Stimulated activated CD4-positive, alpha-beta T cell treated with anti-CD3 and anti-CD28 coated beads, Interleukin-15, amount 100 ng/mL, for 1 hour (primary cell): ENCODE measurements at places on chromosomes 6 and 20.
A peak's percentile ranks its signal among the peaks of the same experiment; 100 is the strongest.

GRCh38 chr6:160810238-160810637 is 108.2 kb downstream of the PLG start:
- DNase-seq: no peak

DNA sequence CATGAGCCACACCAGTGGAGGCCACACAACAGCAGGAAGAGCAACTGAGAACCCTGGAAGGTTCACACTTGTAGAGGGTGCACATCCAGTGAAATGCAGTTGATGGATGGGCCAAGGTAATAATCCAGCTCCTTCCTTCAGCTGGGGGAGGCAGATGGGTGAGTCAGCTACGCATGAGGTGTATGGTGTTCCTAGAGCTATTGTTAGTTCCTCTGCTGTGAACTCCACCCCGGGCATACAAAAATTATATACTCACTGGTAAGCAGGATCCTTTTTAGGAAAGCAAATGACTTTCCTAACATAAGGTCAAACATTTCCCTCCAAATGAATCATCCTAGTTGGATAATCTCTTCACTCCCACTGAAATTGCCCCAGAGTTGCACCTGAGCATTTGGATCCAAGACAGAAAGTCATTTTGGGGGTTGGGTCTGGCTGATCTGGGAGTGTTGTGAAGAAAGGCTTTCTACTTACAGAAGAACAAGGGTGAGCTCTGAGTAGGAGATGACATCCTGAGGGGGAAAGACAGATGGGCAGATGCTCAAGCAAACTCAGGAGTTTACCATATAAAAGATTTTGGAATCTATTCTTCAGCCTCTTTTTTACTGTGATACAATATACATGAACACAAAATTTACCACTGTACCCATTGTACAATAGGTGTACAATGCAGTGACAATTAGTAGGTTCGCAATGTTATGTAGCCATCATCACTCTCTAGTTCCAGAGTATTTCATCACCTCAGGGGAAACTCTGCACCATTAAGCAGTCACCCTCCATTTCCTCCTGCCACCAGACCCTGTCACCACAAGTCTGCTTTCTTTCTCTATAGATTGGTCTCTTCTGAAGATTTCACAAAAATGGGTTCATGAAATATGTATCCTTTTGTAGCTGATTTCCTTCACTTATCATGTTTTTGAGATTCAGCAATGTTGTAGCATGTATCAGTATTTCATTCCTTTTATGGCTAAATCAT is 11.1 kb downstream of the HLA-F start:
- DNase-seq: no peak

GRCh38 chr6:106509420-106510089 is 119.7 kb downstream of the RTN4IP1 start:
- no peak for DNase-seq

DNA sequence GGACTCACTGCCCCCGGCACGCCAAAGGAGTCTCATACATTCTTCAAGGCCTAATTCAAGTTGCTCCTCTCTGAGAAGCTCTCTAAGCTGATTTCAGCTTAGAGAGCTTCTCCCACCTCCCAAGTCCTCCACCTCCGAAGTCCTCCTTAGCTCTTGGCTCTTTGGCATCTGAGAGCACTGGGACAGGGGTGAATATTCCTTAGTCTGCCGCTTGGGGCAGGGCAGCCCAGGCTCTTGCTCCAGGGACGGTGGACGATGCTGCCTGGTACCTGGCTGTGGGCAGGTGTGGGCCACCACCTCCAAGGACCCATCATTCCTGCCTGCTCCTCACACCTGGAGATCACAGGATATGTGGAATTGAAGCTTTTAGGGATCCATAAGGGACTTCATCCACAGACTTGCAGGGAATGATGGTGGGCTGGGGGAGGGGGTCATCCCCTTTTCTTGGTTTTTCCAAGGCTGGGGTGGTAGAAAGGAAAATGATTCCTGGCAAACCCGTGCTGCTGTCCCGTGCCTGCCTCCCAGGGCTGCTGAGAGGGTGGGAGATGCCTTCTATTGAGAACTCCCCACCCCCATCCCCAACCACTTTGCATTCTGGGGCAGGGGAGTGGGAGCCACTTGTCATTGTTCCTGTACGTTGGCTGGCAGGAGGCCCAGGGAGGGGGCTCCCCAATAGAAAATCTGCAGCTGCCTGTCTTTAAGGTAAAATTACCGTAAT is 57.4 kb downstream of the ARHGAP40 start:
- DNase-seq: no peak

- no peak for DNase-seq
Measured at GRCh38 chr20:13545790-13546189, 92.9 kb downstream of the TASP1 start.

GRCh38 chr6:2763345-2763841 is 1.8 kb upstream of the WRNIP1 start:
- no peak for DNase-seq

DNA sequence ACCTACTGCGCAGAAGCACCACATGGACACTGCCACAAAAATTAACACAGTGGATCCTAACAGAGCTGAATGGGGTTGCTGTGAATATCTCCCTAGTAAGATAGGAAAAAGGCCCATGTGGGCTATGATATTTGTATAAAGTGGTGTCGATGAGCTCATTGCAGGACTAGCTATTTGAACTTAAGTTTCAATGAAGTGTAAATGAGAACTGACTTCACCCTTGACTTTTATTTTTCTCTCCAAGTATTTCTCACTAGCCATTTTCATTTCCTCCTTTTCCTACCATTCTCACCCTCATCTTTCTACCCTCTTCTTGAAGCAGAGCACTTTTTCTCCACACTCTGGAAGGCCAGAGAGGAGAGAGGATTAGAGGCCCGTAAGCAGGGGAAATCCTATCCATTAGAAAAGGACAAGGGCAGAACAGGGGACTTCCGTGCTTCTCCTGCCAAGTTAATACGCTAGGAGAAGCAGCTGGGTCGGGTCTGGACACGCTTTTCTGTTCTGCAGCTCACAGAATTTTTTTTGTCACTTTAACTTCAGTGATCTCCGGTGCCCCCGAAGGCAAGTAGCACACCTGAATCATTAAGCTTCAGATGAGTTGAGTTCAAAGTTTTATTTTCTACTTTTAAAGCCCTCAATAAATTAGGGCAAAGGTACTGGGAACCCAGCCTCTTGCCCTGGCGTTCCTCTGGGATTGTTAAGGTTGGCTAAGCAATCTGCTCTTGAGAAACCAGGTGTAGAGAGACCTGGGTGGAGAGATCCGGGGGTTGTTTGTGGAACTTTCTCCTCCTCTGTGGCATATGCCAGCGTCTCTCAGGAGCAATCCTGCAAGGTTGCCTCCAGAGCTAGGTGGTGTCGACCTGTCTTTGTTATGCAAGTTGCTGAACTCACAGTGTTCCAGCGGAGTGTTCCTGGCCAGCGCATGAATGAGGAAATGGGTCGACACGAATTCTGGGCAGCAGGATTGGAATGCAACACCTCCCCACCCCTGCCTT is 56.2 kb upstream of the ARID1B start:
- DNase-seq: no peak

- DNase-seq: peak; percentile 26
Measured at GRCh38 chr20:38806855-38807655, 1.6 kb downstream of the PPP1R16B start.

DNA sequence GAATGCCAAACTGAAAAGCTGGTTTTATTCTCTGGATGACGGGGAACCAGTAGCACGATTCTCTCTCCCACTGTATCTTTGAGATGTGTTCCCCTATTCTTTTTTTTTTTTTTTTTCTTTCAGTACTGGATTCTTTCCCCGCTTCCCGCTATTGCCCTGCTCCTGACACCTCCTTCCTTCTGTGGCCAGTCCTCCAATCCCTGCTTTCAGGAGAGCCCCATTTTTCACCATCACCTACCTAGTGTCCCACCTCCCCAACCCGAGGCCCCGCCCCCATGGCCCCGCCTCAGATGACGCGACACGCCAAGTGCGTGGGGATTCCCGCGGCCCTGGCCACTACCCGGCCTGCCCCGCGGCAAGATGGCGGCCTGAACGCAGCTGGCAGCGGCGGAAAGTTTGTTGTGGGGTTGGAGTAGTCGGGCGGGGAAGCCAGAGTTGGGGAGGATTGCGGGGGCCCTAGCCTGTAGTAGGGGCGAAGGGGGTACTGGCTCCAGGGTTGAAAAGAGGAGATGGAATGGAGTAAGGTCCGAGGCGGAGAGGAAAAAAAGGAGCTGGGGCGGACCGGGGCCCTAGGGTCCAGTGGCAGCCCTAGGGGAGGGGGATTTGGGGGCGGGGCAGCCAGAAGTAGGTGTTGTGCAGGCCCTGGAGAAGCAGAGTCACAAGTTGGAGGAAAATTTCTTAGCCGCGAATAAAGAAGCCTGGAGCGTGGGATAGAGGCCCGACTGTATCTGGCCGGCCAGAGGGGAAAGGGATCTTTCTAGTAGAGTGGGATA is at the start of gene TJAP1:
TJAP1 (plus strand) TSS at position 336 of the 773 bp plus-strand sequence. CDS start 21,432 bp downstream, outside the sequence.
- peak; percentile 99 for DNase-seq

- no peak for DNase-seq
Measured at GRCh38 chr6:30841644-30842504, 42.4 kb upstream of the DDR1 start.

DNA sequence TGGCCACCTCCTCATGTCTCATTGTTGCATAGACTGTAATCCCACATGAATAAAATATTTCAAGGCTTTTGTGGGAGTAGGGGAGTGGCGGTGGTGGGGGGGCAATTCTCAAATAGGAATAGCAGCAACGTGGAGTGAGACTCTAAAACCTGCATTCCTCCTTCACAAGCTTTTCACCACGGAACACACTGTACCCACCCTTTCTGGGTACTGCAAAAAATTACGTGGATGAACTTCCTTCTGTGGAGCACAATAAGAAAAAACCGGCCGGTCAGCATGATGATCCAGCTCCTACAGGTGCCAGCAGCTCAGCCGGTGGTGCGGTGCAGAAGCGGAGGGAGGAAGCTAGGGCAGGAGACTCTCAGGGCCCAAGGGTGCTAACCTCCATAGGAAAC is 930 bp upstream of the RRAGD start:
- DNase-seq: no peak

- DNase-seq: no peak
Measured at GRCh38 chr6:80321011-80321410, 214.5 kb downstream of the BCKDHB start.

GRCh38 chr6:37162740-37163139 is 7.2 kb upstream of the PIM1 start:
- DNase-seq: no peak

DNA sequence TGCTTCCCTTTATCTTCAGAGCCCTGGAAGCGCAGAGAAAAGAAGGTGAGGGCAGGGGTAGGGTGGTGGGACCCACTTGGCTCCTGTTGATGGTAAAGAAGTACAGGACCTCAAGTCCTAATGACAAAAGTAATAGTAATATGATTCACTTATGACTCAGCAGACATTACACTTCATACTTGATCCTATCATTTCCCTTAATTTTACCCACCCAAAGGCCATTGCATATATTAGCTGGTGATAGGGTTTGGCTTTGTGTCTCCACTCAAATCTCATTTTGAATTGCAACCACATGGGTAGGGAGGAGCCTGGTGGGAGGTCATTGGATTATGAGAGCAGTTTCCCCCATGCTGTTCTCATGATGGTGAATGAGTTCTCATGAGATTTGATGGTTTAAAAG is 880.7 kb downstream of the KIF16B start:
- DNase-seq: no peak

- DNase-seq: no peak
Measured at GRCh38 chr6:15252195-15252594, 6.3 kb downstream of the JARID2 start.

- DNase-seq: no peak
Measured at GRCh38 chr20:564192-564591, 20.6 kb upstream of the CSNK2A1 start.

DNA sequence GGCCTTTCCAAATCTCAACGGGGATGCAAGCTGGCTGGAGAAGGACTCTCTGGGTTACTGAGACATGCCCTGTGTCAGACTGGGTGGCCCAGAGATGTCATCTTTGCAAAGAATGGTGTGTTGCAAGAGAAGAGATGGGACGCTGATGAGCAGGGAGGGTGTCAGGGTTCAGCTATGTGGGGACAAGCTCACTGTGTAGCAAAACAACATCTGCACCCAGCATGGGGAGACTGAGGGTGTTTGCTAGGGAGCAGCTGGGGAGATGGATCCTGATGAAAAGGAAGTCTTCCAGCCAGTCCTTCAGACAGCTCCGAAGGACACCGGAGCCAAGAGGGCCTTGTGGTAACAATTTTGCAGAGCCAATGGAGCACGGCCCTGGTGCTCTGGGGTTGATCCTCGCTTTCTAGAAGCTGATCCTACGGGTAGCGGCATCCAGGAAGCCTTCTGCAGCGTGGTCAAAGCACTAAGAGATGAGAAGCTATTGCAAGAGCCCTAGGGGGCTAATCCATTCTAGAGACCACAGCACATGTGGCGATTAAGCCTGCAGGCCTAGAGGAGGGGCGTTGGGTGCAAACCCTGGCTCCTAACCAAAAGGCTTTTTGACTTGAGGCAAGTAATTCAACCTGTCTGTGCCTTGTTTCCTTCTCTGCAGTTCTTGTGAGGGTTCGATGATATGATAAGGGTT is 39.9 kb downstream of the EDN3 start:
- DNase-seq: no peak

DNA sequence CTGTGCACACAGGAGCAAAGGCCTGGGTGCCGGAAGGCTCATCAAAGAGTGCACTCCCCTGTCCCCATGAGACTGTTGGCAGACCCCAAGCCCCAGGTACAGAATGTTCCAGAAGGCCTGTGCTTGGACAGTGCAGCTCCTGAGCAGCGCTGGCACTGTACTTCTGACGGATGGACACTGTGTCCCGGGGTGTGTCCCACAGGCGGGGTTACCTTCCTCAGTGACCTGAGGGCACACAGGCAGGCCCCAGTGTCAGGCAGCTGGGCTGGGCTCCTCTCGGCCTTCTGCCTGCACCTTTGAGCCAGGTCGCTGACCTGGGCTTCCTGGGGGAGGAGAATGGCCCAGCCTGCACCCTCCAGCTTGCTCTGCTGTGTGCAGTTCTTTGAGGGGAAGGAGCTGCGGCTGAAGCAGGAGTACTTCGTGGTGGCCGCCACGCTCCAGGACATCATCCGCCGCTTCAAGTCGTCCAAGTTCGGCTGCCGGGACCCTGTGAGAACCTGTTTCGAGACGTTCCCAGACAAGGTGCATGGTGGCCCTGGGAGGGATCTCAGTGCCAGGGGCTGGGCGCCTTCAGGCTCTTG is 30.1 kb downstream of the PYGB start:
- no peak for DNase-seq

GRCh38 chr6:15776458-15776980 is 113.7 kb upstream of the DTNBP1 start:
- DNase-seq: no peak

GRCh38 chr20:33789109-33789857 is 21.9 kb upstream of the CHMP4B start:
- no peak for DNase-seq

GRCh38 chr6:30974490-30975252 is 8.8 kb upstream of the MUC21 start:
- DNase-seq: no peak

DNA sequence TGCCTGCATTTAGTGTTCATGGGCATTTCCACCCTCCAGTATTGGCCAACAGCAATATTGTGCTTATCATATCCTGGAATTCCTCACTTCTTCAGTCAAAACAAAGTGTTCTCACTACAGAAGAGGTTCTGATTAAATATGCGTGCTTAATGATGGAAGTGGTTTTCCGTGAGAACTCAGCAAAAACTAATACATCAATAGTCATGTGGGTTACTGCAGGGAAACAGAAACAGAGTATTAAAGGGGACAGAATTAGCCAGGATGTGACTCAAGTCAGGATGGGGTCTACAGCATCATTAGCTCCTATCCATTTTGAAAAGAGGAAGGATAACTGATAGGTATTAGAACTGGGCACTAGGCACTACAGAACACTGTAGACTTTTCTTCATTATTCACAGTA is 384.6 kb downstream of the CDKAL1 start:
- no peak for DNase-seq

- DNase-seq: no peak
Measured at GRCh38 chr6:111944541-111944940, 71.3 kb upstream of the FYN start.
